GOT3 (cell line): ENCODE measurements at places on chromosomes 1 and 21.
A peak's percentile ranks its signal among the peaks of the same experiment; 100 is the strongest.

DNA sequence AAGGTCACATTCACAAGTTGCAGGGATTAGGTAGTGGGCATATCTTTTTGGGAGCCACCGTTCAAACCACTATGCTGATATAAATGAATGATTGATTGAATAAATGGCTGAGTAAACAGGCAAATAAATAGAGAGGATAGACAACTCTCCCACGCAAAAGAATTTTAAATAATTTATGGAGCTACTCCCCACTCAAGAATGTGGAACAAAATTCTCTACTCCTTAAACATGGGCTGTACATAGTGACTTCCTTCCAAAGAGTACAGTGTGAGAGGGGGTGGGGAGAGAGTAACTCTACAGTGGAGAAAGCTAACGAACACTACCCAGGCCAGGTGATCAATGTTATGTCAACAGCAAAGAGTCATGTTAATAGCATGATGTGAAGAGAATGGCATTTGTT, 40.7 kb downstream of the KRTAP19-8 start:
- no peak for DNase-seq

DNA sequence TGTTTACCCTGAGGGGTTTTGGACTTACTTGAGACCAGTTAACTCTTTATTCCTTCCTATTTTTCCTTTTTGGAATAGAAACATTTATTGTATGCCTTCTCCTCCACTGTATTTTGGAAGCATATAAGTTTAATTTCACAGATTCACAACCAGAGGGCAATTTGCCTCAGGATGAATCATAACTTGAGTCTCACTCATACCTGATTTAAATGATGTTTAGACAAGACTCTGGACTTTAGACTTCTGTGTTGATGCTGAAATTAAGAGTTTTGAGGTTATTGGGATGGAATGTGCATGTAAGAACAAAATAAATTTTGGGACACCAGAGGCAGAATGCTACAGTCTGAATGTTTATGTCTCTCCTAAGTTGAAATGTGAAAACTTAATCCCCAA, 7.1 kb upstream of the ADAM30 start:
- no peak for DNase-seq

- DNase-seq, result no peak
Observed at GRCh38 chr1:78373676-78374075, 117.1 kb upstream of the PTGFR start.

DNA sequence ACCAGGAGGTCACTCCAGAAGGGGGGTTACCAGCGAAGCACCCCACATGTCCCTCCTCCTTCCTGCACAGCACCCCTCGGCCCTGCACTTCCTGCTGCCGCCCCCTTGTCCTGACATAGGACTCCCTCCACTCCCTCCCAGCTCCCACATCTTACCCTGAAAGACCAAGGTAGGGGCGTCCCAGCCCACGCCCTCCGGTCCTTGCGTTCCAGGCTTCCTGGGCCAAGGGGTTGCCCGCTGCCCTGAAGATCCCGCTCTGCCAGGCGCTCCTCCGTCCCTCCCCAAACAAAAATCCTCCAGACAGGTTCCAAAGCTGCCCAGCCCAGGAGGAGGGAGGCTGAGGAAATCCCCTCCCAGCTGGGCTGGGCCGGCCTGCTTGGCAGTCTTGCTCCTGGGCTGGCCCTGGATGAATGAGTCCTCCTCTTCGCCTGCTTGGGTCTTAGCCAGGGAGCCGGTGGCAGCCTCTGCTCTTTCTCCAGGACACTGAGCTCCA, at the start of gene RHBDL2:
Gene RHBDL2, minus strand, starts transcription at position 304 of the 493 bp plus-strand sequence. CDS start 22,618 bp downstream, outside the sequence.
- peak; percentile 6 for DNase-seq

DNA sequence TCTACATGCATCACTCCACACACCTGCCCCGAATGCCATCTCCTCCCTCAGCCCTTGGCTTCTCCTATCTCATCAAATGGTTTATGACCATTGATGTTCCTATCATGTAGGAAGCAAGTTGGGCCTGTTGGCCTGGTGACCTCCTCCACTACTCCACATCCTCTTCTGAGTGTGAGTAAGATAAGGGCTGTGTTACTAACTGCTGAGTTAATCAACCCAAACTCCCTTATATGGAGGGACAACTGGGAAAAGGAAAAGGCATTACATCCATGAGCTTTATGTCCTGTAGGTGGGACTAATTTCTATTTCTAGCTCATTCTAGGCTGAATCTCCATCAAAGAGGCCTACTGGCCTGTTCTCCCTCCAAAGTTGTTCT, 57.6 kb downstream of the WLS start:
- no peak for DNase-seq

GRCh38 chr1:201059871-201060555, 36.5 kb upstream of the KIF21B start:
- no peak for DNase-seq

- no peak for DNase-seq
Observed at GRCh38 chr1:245604979-245605378, 450.2 kb downstream of the KIF26B start.

- no peak for DNase-seq
Observed at GRCh38 chr1:23692308-23692871, 784 bp downstream of the RPL11 start.

DNA sequence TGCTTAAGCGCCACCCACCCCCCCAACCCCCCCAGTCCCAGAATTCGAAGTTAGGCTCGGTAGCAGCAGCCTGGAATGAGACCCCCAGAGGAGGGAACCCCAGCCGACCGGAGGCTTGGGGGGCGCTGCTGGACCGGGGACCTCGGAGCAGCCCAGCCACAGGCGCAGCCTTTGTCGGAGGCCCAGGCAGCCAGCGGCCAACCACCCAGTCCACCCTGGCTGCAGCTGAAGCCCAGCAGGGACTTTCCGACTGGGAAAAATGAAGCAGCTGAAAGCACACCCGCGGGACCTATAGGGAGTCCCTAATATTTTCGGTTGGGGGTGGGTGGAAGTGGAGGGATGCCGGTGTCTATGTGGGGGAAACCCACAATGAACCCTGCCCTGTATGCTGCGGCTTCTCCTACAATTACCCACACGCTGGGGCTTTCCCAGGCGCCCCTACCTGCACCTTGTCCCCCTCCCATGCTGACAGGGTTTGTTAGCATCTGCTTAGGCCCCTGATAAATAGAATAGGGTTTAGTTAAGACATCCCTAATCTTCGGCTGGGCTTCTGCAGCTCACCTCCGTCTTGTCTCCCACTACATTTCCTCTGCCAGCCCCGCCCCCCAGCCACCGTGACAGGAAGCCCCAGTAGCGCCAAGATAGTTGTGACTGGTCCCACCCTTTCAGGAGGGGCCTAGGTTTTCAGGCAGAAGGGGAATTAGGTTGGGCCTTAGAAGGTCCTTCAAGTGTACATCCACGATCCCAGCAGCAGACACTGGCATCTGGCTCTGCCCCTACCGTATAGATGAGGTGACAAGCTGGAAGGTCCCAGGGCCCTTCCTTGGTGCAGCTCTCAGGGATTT, 838 bp downstream of the CCDC28B start:
- no peak for DNase-seq

- no peak for DNase-seq
Observed at GRCh38 chr1:51709951-51710350, 93.1 kb downstream of the OSBPL9 start.

GRCh38 chr1:226736001-226736907, 2.8 kb downstream of the ITPKB start:
- DNase-seq, result no peak

DNA sequence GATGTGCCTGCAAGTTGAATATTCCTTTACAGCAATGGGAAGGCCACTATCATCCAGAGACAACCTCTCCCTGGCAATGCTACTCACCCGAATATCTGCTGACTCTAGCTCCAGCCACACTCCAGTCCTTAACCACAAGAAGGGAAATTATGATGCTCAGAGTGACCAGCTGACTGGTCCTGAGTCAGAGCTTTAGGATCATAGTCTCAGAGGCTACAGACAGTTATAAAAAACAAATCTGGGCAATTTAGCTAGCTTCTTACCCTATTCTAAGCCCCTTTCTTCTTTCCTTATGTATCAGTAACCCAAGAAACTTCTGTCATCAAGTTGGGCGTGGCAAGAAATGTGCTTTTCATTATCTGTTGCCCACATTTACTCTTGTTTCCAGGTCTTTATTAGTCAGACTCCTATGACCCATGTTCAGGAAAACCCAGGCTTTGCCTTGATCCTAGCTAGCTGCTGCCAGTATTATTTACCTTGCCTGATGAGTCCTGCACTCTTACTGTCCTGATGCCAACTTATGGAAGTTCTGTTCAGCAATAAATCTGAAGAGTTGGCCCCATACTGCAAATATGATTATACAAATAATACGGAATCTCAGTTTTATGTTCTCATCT, 207.0 kb downstream of the TTLL7 start:
- no peak for DNase-seq
